Stimulated activated CD4-positive, alpha-beta T cell treated with anti-CD3 and anti-CD28 coated beads, Interleukin-1b, Interleukin-23, amount 100 ng/mL, for 4 hours (primary cell): ENCODE measurements at places on chromosomes 4 and X.

DNA sequence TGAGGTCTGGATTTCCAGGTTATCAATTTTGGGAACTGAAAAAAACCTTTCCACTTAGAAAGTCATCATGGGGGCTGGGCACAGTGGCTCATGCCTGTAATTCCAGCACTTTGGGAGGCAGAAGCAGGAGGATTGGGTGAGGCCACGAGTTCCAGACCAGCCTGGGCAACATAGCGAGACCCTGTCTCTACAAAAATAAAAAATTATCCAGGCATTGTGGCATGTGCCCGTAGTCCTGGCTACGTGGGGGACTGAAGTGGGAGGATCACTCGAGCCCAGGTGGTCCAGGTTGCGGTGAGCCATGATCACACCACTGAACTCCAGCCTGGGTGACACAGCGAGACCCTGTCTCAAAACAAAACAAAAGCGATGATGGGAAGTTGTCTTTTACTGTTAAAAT lies 7.9 kb downstream of the TENM3 start:
- DNase-seq: no peak

DNA sequence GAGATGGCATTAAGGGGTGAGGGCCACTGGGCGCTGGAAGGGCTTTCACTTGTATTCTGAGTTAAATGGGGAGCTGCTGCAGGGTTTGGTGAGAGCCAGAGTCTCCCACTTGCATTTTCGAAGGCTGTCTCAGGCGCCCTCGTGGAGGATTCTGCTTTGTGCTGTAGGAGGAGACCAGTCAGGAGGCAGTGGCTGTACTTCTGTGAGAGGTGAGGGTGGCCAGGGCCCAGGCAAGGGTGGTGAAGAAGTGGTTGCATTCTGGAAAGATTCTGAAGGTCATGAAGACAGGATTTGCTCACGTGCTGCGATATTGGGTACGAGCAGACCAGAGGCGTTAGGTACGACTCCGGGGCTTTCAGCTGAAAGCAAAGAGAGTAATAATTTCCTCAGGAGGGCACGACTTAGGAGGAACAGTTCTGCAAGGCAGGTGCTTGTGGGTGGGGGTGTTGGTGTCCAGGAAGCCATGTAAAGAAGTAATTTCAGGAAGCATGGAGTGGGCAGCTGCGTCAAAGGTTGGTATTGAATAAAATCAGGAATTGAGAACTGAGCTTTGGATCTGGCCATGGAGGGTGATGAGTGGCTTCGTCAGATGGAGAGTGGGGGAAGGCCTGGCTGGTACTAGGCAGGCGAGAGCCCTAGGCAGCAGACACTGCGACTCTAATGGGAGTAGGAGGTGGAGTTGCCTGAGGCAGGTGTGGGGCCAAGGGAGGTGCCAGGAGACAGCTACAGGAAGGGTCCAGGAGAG lies 18.2 kb downstream of the PIGG start:
- no peak for DNase-seq

- no peak for DNase-seq
Measured at GRCh38 chrX:122363112-122363795, 820.8 kb upstream of the GRIA3 start.

DNA sequence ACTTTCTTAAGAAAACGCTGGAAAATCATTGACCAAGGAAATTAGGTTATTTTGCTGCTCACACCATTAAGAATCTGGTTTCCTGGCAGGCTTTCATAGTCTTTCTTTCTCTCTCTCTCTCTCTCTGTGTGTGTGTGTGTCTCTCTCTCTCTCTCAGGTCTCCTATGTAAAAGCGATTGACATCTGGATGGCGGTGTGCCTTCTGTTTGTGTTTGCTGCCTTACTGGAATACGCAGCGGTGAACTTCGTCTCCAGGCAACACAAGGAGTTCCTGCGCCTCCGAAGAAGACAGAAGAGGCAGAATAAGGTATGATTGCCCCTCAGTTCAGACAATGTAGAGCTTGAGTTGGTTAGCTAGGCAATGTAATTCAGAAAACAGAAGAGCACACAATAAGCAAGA lies 161.2 kb downstream of the GLRA2 start:
- DNase-seq: no peak

DNA sequence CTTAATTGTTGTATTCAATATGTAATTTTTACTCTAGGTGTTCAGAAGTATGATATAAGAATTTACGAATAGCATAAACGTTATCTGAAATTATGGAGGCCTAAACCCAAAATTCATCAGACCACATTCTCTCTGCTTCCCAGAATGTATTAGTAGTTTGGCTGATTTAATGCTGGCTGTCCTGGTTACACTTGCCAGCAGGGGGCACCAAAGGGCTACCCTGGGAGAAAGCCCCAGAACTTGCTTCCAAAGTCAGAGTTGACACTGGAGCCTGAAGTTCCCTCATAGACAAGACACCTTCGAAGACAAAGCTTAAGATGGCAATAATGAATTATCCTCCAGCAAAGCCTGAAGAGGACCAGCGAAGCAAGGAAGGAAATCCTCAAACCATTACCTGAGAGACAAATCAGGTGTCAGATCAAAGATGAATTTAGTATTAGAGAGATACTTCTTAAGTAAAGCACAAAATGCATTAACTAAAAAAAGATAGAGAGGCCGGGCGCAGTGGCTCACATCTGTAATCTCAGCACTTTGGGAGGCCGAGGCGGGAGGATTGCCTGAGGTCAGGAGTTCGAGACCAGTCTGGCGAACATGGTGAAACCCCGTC lies 11.3 kb upstream of the ANOS1 start:
- peak; percentile 51 for DNase-seq

DNA sequence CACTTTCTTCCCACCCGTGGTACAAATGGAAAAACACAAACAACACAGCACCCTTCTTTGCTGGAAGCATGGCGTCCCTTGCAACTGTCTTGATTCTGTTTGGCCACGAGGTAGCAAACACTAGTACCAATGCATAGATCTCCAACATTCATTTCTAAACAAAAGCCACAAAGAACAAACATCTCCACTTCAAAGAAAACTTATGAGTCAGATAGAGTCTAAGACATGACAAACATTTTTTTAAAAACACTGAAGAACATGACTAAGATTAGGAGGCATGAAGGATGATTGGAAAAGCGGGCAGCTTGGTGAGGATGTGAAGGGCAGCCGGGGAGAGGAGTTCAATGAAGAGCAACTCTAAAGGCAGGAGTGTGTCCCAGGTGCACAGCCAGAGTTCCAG lies 197.6 kb upstream of the FAM9B start:
- no peak for DNase-seq

GRCh38 chr4:17647927-17648326 lies 33.5 kb downstream of the MED28 start:
- no peak for DNase-seq

- no peak for DNase-seq
Measured at GRCh38 chr4:77072195-77072753, 3.5 kb downstream of the CCNI start.

DNA sequence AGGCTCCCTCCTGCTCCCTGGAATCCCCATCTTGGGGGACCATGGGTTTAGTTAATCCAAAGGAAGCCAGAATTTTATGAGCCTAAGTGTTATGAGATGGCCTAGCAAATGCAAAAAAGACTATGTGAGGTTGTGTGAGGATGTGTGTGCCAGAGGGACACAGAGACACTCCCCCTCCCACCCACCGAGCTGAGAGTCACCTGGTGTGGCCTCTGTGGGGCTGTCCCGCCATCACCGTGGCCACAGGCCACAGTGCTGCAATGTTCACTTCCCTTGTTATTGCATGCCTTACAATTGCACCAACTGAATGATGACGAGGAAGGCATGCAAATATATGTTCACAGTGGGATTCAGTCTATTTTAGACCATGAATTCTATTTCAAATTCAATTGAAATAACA lies 601 bp upstream of the FGFBP2 start:
- no peak for DNase-seq

- no peak for DNase-seq
Measured at GRCh38 chr4:137226900-137227299, 305.4 kb downstream of the PCDH18 start.

GRCh38 chrX:64204252-64204651 lies 1.3 kb downstream of the AMER1 start:
- DNase-seq: no peak

DNA sequence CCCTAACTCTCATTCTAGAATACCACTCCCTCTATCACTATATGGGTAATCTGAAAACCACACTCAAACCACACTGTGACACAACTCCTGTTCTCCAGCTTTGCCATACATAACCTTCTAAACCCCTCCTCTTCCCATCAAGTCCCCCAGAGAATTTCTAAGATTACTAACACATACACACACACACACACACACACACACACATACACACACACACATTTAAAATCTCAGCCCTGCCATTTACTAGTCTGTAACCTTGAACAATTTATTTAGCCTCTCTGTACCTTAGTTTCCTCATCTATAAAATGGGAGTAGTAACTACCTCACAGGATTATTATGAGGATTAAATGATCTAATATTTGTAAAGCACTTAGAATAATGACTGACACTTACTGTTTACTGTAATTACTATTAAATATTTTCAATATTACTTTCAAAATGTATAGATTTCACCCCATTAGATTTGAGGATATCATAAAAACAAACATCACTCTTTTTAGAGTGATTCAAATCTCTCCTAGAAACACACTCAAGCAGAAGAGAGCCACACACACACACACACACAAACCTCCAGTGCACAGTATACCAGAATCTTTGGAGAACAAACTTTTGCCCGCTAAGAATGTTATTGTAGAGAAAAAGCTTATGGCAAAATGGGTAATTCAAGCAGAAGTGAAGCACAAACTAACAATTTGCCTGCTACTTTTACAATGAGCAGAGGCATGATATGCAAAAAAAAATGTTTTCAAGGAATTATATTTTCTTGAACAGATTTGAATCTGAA lies 3.8 kb downstream of the ANKRD50 start:
- no peak for DNase-seq

- DNase-seq: no peak
Measured at GRCh38 chr4:87017580-87018342, 83.0 kb downstream of the AFF1 start.

GRCh38 chrX:19555236-19555635 lies 39.9 kb upstream of the MAP3K15 start:
- DNase-seq: no peak

DNA sequence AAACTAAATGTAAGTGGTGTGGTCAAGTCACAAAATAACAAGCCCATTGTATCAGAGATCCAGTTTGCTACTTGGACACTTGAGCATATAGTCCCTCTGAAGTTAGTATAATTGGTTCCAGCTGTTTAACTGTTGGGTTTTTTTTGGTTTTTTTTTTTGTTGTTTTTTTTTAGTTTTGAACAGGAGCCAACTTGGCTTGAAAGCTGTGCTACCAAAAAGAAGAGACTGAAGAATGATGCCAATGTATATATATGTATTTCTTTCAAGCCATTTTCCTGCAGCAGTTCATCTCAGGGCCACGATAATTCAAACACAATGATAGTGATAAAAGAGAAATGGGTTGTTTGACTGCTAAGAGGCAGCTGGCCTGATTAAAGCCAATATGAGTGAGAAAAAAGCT lies 138.3 kb downstream of the PCDH18 start:
- DNase-seq: no peak

DNA sequence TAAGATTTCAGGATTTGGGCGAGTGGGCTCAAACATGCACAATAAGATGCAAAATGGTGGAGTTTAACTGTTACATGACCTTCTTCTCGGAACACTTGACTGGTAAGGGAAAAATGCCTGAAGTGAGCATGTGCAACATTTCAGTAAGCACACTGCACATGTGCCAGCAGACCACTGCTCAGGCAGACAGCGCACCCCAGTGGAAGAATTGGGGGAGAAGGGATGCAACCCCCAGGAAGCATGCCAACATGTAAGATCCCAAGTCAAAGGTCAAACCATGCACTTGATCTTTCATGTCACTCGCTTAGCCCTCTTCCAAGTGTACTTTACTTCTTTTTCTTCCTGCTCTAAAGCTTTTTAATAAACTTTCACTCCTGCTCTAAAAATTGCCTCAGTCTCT lies 256.3 kb downstream of the CENPC start:
- DNase-seq: no peak

DNA sequence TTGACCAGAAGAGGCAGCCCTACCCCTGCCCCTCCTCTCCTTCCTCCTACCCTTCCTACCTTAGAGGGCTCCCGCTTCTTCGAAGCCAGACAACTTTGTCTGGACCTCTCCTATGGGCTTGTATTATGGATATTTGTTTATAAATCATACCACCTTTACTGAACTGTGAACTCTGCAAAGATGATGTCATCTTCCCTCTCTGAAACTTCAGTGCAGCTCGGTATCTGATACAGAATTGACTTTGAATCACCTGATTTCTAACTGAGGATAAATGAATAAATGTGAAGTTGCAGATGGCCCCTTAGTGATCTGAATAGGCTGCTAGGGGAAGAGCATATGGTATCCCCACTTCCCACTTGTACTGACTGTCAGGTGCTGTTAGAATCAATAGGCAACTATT lies 1.1 kb upstream of the OTC start:
- DNase-seq: no peak

GRCh38 chr4:184860018-184860779 lies 34.4 kb upstream of the ACSL1 start:
- DNase-seq: no peak

DNA sequence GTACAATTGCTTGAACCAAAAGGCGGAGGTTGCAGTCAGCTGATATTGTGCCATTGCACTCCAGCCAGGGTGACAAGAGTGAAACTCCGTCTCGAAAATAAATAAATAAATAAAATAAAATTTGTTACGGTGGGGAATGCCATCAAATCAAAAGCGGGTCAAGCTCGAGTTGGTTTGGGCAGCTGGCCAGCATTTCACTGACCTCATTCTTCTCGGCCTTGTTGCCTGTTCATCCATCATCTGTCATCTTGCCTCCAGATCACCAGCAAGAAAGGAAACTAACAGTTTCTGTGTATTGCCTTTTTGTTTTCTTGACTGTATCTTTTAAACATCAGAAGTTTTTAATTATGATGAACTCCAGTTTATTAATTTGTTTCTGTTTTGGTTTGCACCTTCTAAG lies 31.5 kb upstream of the KLHL2 start:
- DNase-seq: no peak

GRCh38 chrX:53440621-53441517 lies 6.7 kb upstream of the HSD17B10 start:
- DNase-seq: peak; percentile 18

- no peak for DNase-seq
Measured at GRCh38 chrX:133627673-133628072, 212.4 kb upstream of the GPC4 start.

GRCh38 chr4:41751449-41752061 lies 3.0 kb upstream of the PHOX2B start:
- no peak for DNase-seq

- no peak for DNase-seq
Measured at GRCh38 chrX:101337776-101338271, 10.7 kb downstream of the TIMM8A start.

DNA sequence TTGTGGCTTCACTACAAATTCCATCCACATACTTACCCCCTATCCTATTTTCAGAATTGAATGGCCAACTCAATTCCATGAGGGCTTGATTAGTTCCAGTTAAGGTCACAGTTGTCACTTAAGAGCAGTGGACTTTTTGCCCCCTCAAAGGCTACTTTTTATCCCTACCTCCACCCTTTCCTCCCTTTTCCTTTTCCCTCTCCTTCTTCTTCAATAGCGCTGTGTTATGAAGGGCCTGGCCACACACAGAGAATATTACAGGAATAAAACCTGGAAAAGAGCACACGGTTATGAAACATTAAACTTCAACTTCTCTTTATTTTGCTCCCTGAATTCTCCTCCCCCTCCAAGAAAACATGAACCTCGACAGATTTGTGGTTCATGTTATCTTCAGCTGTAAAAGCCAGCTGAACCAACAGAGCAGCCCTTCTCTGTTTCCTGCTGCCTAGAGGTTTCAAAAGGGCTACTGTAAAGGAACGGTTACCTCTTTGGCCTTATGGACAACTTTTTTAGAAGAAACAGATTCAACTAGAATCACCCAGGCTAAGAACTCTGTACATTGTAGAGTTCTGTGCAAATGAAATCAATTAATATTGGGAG lies 87.0 kb upstream of the RPL34 start:
- no peak for DNase-seq

GRCh38 chr4:184368290-184368689 lies 106.1 kb downstream of the IRF2 start:
- DNase-seq: no peak
